Activated naive CD4-positive, alpha-beta T cell treated with Interleukin-2 at 50 U/mL for 16 hours (primary cell): ENCODE measurements at places on chromosomes 13 and 19.

DNA sequence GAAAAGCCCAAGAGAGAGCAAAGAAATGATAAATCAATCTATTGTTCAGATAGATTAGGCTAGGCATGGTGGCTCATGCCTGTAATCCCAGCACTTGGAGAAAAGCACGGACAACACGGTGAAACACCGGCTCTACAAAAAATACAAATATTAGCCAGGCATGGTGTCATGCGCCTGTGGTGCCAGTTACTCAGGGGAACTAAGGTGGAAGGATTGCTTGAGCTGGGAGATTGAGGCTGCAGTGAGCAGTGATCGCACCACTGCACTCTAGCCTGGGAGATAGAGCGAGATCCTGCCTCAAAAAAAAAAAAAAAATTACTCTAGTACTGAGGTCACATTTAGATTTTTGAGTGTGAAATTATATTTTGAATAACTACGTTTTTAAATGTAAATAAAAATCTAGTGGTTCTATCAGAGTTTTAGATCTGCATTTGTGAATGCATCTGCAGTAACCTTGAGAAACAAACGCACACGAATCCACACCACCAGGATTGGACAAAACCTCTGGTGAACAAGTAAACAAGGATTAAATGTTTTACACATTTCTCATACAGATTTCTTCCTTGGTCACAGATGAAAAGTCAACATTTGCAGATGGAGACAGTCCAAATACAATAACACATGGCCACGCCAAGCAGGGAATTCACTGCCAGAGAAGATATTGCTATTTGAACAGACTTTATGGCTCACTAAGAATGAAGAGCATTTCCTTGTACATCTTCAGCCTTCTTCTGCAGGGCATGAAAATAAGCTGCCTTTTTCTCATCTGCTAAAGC is 917.6 kb downstream of the PCDH9 start:
- DNase-seq = no peak

DNA sequence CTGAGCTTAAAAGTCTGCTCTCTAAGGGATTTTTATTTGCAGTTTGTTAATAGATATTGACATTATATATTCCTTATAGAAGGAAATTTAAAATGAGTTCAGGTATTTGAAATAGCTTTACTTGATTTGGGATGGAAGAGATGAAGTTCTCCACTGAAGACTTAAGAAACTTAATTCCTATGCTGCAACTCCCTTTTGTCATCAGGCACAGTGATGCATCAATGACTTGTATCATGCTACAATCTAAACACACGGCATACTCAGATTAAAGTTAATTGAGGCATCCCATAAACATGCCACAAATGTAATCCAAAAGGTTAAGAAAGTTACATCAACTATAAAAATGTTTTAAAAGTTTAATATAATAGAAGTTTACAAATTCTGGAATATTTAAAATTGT is 109.0 kb downstream of the STARD13 start:
- DNase-seq = no peak

DNA sequence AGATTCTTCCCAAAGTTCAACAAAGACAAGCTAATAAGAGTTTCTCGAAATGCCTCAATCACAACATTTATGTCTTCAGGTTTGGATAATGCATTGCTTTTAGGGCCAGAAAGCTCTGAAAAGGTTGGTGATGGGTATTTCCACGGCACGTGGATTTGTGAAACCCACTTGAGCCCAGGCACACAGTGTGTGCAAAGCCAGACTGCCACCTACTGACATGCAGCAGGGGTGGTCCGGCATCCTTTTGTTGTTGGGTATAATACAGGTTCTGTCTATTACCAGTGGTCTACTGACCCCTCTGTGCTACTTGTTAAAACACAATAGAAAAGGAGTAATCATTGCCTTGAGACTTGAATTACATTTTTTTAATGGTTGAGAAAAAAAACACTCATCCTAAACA is 225.6 kb downstream of the RAP2A start:
- no peak for DNase-seq

DNA sequence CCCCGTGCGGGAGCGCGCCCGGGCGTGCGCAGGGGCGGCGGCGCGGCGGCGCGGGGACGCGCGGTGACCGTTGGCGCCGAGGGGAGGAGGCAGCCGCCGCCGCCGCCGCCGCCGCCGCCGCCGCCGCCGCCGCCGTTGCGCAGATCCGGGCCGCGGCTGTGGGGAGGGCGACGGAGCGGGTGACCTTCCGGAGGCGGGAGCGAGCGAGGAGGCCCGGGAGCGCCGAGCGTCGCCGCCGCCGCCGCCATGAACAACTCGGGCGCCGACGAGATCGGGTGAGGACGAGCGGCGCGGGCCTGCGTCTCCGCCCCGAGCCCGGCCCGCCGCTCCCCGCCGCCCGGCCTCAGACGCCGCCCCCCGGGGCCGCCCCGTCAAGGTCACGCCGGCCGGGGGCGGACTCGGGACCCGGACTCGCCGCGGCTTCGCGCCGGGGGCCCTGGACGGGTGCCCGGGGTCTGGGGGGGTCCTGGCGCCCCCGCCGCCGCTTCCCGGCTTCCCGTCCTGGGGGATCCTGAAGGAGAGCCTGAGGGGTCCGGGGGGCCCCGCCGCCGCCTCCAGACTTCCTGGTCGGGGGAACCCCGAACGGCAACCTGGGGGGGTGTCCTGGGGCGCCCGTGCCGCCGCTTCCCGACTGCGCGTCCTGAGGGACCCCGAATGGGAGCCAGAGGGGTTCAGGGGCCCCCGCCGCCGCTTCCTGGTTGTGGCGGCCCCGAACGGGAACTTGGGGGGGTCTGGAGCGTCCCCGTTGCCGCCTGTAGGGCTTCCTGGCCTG is at the start of gene DAZAP1:
TSS of gene DAZAP1 (plus strand) at position 59 of the 772 bp plus-strand sequence. CDS start at position 247, 188 bp downstream.
- peak; percentile 43 for DNase-seq

- peak; percentile 45 for DNase-seq
Measured at GRCh38 chr19:45607071-45608029, 5.3 kb upstream of the GPR4 start.

DNA sequence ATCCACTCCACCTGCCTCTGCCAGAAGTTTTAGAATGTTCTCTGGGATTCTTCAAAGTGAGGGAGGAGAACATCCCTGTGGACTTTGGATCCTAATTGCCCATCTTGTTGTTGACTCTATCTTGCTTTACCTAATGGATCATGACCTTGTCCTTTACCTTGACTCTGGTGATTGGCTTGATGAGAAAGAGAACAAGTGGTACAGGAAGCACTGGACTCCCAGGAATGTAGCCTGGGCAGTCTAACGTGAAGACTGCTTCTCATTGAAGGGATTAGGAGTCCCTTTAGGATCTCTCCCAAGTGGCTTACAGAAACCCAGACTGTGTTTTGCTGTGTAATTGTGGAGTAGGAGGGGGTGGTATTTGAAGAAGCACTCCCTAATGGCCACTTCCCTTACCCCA is 63.9 kb downstream of the SLC10A2 start:
- no peak for DNase-seq

GRCh38 chr13:43116242-43116641 is 92.9 kb downstream of the DNAJC15 start:
- no peak for DNase-seq

- DNase-seq = peak; percentile 59
Measured at GRCh38 chr19:11422163-11423065, 3.3 kb upstream of the RGL3 start.

DNA sequence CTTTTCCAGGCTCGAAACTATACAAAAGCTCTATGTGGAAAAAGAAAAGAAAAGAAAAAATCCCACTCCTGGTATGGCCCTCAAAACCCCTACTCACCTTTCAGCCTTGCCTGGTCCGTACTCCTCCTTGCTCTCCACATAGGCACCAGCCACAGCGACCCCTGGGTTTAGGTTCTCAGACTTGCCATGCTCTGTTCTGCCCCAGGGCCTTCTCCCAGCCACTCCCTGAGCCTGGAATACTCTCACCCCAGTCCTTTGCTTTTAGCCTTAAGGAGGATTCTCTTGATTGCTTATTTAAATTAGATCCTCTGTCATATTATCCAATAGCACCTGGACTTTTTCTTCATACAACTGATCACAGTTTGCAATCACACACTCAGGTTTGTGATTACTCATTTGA is 522.5 kb downstream of the DIAPH3 start:
- DNase-seq = no peak

- peak; percentile 31 for DNase-seq
Measured at GRCh38 chr19:45103156-45103507, 10.2 kb downstream of the PPP1R37 start.

GRCh38 chr19:30656520-30657100 is 284.4 kb downstream of the ZNF536 start:
- no peak for DNase-seq

GRCh38 chr19:50790922-50791467 is 780 bp downstream of the ACP4 start:
- DNase-seq = no peak

DNA sequence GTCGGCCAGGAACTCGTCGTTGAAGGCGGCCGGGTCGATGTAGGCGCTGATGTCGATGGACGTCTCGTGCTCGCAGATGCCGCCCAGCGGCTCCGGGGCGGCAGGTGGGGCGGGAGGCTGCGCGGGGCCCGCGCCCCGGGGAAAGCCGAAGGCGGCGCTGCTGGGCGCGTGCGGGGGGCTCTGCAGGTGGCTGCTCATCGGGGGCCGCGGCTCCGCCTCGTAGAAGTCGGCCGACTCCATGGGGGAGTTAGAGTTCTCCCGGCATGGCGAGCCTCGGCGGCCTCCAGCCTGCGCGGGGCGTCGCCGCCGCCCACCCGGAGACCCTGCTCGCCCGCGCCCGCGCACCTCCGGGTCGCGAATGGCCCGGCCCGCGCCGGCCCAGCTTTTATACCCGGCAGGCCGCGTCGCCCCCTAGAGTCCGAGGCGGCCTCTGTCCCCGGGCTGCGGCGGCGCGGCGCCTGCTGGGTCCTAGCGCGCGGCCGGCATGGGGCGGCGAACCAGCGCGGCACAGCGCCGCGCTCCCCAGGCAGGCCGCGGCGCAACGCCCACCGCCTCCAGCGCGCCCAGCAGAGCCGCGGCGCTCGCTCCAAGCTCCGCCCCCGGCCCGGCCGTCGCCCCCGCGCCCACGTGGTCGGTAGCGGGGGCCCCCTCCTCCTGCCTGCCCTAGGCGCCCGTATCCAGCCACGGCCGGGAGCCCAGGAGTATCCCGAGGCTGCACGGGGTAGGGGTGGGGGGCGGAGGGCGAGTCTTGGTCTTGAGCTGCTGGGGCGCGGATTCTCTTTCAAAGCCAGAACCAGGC is at the start of gene CEBPA:
TSS of gene CEBPA (minus strand) at position 360 of the 799 bp plus-strand sequence. CDS start at position 240, 120 bp downstream.
- peak; percentile 71 for DNase-seq

DNA sequence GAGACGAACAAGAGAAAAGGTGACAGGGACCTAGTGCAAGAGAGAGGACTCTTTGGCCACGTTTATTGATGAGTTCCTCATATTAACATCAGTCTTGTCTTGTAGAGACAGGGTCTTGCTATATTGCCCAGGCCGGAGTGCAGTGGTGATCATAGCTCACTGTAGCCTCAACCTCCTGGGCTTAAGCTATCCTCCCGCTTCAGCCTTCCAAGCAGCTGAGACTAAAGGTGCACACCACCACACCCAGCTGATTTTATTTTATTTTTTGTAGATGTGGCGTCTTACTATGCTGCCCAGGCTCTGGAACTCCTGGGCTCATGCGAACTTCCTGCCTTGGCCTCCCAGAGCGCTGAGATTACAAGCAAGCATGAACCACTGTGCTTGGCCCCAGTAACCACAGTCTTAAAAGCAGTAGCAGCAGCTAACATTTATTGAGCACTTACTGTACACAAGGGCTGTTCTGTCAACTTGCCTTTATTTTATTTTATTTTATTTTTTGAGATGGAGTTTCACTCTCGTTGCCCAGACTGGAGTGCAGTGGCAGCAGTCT is 1.1 kb upstream of the SH2D3A start:
- peak; percentile 11 for DNase-seq

DNA sequence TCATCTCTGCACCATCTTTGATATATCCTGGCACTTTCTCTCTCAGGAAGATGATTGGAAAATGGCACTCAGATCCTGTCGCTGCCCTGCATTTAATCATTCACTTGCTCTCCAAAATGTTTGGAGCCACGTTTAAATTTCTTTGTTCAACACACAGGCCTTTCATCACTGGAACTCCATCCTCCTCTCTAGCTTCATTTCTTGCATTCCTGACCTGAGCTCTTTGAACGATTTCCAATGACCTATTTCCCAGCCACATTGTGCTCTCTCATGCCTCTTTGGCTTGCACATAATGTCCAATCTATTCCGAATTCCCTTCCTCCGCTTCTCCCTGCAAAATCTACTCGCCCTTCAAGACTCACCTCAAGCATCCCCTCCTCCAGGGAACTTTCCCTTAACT is 287.4 kb upstream of the NBEA start:
- no peak for DNase-seq

- no peak for DNase-seq
Measured at GRCh38 chr13:98889419-98890085, 88.3 kb downstream of the DOCK9 start.

- no peak for DNase-seq
Measured at GRCh38 chr13:64338671-64339070, 2891.5 kb downstream of the PCDH9 start.

GRCh38 chr13:26897706-26898550 is 137.3 kb upstream of the GPR12 start:
- DNase-seq = no peak

DNA sequence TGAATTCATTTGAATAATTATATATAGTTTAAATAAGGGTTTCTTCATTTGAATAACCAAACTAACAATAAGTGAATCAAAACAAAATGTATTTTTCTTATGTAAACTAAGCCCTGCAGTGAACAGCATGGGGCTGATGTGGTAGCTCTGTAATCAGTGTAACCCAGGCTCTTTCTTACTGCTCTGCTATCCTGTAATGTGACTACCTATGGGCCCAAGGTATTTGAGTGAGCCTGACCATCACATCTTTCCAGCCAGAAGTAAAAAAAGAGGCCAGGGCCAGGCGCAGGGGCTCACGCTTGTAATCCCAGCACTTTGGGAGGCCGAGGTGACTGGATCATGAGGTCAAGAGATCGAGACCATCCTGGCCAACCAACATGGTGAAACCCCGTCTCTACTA is 494.6 kb downstream of the DCT start:
- no peak for DNase-seq

DNA sequence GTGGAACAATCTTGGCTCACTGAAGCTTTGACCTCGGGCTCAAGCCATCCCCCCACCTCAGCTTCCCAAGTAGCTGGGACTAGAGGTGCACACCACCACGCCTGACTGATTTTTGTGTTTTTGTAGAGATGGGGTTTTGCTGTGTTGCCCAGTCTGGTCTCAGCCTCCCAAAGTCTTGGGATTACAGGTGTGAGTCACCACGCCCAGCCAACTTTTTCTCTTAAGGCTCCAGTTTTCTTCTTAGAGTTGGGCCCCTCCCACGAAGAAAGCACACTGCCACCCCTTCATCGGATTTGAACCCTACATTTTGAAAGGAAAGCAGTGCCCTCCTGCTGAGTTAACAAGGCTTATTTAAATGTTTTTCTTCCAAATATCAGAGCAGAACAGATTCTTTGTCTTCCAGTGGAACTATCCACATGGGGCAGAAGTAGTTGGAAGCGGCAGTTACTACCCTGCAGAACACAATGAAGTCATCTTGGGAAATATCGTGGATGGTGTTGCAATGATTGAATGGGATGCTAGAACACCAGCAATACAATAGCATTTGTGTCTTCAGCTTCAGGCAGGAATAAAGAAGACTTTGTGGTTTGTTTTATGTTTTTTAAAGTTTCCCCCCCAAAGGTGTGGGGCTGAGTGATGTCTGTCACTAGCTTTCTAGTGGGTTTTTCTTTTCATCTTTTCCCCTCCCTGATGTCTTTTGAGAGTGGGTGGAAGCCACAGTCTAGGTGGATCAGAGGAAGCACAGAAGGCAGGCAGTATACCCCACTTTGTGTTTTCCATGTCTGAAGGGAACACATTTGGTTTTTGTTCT is 8.9 kb downstream of the ACTN4 start:
- peak; percentile 33 for DNase-seq
